Activated CD4-positive, alpha-beta T cell treated with anti-CD3 and anti-CD28 coated beads, Interleukin-2, Interleukin-6, amounts not matched to agents 100 ng/mL and 50 ng/mL, durations not matched to agents 16 hours and 8 hours (primary cell): ENCODE measurements at places on chromosomes 5 and 9.
A peak's percentile ranks its signal among the peaks of the same experiment; 100 is the strongest.

- DNase-seq = no peak
These were observed 2.3 kb downstream of the ADRB2 start for GRCh38 chr5:148828511-148829247.

- no peak for DNase-seq
These were observed 32.1 kb downstream of the TARS1 start for GRCh38 chr5:33472805-33473409.

GRCh38 chr5:69209602-69210001, 20.2 kb downstream of the CENPH start:
- DNase-seq = no peak

DNA sequence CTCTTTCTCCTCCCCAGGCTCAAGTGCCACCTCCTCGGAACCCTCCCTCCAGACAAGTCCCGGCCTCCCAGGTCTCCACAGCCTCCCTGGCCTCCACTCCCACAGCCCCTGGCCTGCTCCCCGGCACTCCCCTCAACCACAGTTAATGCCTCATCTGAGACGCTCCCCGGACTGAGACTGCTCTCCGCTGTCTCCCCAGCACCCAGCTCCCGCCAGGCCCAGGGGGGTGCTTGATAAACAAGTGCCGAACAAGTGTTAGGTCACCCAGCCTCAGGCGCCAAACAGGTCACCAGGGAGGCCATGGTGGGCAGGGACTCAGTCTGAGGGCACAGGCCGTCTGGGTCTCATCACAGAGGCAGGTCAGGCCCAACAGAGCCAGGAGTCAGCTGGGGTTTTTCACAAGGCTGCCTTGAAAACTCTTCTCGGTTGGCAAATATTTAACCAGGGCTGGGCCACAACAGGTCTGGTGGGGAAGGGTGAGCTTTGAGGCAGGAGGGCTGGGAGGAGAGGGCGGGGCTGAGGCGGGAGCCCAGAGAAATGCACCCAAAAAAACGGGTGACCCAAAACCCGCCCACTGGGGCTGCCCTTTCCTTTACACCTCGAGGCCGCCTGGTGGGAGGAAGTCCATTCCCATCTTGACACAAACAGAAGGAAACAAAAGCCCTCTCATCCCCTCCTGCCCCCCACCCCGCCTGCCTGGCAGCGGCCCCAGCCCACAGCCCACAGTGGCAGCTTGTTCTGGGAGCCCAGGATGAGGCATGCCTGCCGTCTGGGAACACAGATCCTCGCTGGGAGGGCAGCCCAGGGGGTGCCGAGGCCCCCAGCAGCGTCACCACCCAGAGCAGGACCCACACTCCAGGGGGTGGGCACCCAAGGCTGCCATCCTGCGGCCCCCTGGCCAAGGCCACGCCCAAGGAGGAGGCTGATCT, 66.6 kb upstream of the STXBP1 start:
- DNase-seq = no peak

- DNase-seq = no peak
These were observed 47.6 kb upstream of the EXOC3 start for GRCh38 chr5:395156-395920.

DNA sequence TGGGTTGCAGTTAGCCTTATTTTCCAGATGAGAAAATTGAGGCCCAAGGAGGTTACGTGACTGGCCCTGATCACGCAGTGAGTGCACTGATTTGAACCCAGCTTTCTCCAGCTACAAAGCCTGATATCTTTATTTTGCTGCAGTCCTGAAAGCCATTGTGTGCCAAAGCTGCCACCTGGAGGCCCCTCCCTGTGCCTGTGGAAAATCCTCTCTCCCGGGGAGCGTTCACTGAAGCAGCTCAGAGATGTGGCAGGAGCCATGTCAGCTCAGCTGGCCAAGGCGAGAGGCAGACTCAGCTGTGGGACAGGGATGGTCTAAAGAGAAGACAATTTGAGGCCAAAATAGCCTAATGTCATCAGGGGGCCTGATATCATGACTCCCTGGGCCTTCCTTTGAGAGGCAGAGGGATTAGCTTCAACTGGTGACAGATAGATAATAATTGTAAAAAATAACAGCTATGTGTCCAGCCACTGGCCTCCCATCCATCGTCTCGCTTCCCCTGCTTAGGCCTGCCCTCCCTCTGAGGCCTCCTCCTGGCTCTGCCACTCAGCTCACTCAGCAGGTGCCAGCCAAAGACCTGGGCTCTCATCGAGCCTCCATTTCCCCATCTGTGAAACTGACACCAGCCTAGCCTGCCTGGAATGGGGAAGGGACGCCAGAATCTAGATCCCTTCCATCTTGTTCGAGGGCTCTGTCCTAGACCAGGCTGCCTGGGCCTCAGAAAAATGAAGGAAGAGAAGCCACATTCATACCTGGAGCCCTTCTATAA, 74.3 kb upstream of the GGTA1 start:
- DNase-seq = no peak

DNA sequence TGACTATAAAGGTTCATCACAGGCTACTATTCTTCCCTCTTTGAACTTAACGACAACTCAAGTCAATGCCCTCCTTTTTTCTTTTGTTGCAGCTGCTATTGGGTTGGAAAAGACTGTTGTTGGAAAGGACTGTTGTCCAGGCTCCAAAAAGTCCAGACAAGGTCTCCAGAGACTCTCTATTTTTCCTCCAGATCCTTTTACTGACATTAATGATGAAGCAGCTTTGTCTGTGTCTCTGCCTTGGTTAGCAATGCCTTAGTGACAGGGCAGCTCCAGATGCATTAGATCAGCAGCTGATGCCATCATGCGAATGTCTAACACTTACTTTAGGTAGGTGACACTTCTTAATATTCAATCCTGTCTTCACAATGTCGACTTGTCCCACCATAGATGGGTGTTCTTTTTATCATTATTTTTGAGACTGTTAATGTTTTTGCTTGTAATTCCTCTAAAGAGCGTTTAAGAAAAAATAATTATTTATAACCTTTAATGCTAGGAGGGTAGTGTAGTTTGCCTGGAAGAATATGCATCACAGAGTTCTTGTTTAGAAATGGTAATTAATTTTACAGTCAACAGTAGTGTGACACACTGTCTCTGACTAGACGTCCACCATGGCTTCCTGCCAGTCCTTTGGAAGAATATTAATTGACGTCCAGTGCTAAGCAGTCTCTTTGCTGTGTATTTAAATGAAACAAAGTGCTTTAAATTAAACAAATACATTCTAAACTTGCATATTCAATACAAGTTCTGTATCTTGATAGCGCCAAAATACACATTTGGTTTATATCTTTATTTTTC, 492.2 kb downstream of the NR2F1-AS1 start:
- DNase-seq = no peak

GRCh38 chr5:54867310-54867944, 118.0 kb downstream of the ESM1 start:
- DNase-seq = peak; percentile 62
